ENCODE measurements at places on chromosomes 2 and 18.

DNA sequence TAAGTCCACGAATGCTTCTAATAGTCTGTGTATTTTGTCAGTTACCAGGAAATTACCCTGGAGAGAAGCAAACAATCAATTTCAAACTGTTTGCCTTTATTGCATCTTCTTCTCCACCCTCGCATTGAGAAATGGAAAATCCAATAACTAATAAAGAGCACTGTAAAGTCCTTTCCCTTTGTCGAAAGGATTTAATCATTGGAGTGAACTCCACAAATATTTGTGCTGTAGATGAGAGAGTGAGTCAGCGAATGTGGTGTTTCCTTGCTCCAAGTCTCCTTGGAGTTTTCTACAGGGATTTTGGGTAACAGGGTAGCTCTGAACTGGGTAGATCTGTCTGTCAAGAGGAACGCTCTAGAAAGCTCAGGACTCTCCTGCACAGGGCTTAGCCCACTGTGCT lies 240.2 kb downstream of the KCNS3 start:
- no peak for DNase-seq

DNA sequence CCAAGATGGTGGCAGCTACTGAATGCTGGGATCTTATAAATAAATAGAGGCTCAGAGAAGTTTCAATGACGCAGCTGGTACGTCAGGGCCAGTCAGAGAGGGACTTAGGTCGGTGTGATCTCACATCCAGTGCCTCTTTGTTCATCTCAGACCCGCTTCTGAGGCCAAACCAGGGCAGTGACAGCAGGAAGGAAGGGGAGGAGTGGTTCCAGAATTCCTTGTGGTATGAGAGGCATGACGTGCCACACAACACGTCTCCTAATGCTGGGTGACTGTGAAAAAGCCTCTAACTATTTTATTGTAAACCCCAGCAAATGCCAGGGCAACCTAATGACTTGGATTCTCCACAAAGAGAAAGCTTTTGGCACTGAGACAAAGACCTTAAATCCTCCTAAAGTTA lies 423.3 kb downstream of the LPIN1 start:
- no peak for DNase-seq

DNA sequence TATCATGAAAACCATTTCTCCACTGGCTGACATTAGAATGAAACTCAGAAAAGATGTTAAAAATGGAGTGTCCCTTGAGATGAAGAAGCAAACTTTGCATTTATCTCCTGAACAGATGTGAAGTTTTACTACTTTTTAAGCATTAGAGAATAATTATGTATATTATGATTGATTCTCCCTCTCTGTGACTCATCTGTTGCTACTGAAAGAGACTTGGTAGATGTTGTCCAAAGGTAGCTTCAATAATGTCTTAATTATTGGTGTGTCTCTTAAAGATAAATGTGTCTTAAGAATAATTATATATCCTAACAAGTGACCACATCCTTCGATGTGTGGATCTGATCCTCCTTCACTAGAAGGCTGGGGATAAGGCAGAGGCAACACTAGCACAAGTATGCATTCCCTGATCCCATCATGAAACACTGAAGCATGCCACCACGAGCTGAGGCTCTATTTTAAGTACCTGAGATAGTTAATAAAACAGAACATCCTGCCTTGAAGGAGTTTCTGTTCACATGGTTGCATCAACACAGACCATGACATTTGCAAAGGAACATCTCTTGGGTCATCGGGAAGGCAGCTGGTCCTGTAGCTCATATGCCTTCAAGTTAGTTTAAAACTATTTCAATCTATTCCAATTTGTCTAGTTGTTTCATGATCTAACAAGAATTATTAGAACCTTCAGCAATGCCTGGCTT lies 15.5 kb downstream of the RND3 start:
- no peak for DNase-seq

DNA sequence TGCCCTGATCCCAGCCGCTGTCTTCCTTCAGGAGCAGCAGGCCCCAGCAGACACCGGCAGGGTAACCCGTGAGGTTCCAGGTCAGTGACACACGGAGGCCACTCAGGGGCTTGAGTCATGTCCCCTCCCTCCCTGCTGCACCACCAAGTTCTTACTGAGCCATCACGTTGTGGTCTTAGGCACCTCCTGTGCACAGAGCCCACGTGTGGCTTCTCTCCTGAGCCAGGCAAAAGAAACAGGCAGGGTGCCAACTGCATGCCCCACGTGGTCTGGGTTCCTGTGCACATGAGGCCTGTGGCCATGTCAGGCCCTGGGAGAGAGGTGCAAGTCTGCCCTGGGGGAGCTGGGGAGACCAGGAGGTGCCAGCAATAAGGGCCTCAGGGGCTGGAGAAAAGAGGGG lies 264.8 kb downstream of the KLHL29 start:
- no peak for DNase-seq

GRCh38 chr2:34447097-34447496 lies 848.0 kb upstream of the FAM98A start:
- DNase-seq = peak; percentile 71

- DNase-seq = no peak
Observed at GRCh38 chr2:172726172-172726735, 9.4 kb upstream of the RAPGEF4 start.

DNA sequence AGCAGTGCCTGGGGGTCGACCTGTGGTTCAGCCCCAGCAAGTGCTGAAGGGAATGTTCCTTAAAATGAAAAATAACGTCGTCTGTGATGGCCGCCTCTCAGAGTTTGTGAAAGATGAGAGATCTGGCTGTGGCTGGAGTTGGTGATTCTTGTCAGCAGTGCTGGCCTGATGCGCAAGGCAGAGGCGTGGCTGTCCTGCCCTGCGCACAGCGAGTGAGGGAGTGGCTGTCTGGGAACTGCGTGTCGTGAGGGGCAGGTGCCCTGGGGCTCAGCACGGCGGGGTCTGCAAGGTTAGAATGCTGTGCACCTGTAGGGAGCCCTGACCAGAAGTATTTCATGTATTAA lies 8.8 kb downstream of the NFATC1 start:
- DNase-seq = no peak

DNA sequence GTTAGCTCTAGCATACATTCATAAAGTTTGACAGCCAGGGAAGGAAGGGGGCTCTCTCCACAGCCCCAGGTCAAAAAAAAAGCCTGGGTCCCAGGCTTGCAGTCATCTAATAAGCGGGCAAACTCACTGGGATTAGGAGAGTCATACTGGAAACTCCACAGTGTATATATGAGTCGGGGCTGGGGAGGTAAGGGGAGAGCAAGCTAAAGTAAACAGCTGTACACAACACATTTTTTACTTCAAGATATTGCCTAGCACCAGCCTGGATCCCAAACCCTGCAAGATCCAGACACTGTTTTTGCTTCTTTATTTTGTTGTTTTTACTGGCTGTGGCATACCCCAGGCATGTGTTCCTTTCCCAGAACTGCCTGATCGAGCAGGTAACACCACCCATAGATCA lies 291.3 kb upstream of the TANK start:
- DNase-seq = no peak

DNA sequence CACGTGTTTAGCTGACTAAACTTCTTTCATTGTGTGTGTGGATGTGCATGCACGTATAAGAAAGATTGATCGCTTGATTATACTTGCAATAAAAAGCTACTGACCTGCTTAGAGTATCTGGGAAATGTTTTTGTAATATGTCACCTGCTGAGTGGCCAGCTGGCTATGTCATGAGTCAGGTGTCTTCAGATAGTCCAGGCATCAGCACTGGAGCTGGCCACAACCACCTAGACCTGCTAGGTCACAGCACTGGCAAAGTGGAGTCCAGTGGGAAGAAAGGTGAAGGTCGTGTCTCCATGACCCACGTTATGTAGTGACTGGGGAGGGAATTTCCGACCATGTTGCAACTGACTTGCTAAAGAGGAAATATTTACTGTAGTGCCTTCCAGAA lies 147.0 kb downstream of the ESCO1 start:
- no peak for DNase-seq

DNA sequence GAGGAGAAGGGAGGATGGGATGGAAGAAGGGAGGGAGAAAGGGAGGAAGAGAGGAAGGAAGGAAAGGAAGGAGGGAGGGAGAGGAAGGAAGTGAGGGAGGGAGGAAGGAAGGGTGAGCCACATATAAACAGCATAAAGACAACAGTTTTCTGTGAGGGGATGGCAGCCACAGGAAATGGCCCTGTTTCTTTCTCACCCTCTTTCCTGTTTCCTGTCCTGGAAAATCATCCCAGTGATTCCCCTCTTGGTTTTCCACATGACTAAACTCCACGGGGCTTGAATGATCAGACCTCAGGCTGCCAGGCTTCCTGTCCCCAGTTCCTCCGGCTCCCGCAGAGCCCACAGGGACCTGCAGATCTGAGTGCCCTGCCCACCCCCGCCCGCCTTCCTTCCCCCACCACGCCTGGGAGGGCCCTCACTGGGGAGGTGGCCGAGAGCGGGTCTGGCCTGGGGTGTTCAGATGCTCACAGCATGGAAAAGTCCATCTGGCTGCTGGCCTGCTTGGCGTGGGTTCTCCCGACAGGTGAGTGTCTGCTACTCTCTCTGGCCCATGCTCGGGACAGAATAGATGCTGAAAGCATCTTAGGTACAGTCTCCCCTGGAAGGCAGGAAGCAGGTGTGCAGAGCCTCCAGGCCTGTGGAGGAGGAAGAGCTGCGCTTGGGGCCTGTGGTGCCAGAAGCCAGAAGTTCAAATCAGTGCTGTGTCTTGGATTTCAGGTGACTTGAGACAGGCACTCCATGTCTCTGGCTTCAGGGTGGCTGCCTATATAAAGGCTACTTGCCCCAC lies at the start of gene SIGLEC15:
TSS of gene SIGLEC15 (plus strand) at position 418 of the 787 bp plus-strand sequence. CDS start at position 472, 54 bp downstream.
- DNase-seq = no peak

DNA sequence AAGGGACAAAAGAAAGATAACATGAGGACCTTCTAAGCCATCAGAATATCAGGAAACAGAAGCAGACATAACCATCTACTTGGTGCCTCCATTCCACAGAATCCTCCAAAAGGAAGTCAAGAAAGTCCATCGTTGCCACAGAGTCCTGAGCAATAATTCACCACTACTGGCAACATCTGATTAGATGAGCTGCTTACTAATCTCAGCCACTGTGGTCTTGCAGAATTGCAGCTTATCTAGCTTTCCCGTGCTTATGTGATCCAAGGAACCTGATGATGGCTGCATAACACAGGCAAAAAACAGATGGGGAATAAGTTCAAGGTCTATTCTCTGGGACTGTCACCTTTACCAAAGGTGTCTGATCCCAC lies 278.5 kb downstream of the AFF3 start:
- DNase-seq = no peak

GRCh38 chr18:11160313-11160712 lies 10.9 kb upstream of the PIEZO2 start:
- no peak for DNase-seq

- no peak for DNase-seq
Observed at GRCh38 chr2:211957799-211958198, 580.8 kb downstream of the ERBB4 start.

DNA sequence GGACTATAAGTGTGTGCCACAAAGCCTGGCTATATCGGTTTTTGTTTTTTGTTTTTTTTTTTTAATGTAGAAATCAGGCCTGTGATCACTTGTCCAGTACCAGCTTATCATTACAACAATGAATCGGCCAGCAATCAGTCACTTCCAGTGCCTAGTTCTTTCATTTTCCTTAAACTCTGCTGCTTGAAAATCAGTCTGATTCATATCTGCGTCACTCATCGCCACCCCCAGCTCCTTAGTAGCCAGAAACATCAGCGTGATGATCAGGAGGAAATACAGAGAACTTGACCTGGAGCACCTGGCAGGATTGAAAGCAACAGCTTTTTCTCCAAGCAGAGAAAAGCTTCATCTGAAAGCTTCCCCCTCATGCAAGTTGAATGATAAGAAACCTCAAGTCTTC lies 75.4 kb downstream of the SPTBN1 start:
- no peak for DNase-seq

GRCh38 chr18:29523371-29523770 lies 1346.4 kb upstream of the CDH2 start:
- DNase-seq = no peak

- no peak for DNase-seq
Observed at GRCh38 chr2:68253219-68254068, 1.1 kb upstream of the PPP3R1 start.

GRCh38 chr2:12131975-12132374 lies 385.5 kb downstream of the LPIN1 start:
- DNase-seq = no peak

DNA sequence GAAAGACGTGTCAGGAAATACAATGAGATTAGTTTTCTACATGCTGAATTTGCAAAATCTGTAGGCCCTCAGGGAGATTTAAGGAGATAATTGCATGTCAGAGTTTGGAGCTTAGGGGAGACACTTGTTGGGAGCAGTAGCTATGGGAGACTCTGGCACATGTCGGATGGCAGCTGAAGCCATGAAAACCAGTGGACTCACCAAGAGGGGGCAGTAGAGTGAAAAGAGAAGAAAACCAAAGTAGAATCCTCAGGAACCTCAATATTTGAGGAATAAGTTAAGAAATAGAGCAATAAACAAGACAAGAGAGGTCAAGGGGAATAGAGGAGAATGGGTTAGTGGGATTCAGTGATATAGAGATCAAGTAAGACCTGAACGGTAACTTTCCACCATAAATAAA lies 24.8 kb downstream of the RUFY4 start:
- no peak for DNase-seq

GRCh38 chr18:10477121-10477862 lies 22.9 kb downstream of the APCDD1 start:
- no peak for DNase-seq

- DNase-seq = no peak
Observed at GRCh38 chr2:30310955-30311354, 79.6 kb downstream of the LBH start.

DNA sequence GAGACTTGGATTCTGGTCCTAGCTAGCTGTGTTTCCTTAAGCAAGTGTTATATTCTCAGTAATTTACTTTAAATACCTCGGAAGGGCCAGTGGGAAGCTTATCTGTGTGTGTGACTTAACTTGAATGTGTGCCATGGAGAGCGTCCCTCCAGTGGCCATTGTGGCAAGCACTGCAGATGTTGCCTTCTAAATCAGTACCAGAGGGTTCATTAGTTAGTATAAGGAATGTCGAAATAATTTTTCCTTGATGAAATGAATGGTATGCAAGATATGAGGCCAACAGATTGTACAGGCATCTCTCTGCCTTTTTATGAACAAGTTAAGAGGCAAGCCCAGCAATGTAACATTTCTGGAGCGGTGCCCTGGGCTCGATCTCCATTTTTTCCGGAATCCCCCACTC lies 52.0 kb downstream of the FBXO36 start:
- no peak for DNase-seq

- DNase-seq = no peak
Observed at GRCh38 chr2:106581755-106582147, 94.6 kb downstream of the CD8B2 start.

DNA sequence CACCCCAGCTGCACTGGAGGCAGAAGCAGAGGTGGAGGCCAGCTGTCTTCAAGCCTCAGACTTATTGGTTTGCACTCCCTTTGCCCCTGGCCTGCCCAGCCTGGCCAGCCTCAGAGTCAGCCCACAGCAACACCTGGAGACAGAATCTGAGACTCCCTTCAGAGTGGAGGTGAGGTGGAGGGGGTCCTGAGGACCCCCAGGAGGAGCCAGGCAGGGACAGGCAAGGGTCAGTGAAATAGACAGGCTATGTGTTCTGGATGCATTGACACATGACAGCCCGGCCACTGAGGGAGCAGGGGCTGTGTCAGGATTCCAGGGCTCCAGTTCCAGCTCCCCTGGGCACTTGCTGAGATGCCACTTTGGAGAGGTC lies 309.7 kb downstream of the MYCN start:
- no peak for DNase-seq
